ENCODE measurements at places on chromosomes 11 and 22.

DNA sequence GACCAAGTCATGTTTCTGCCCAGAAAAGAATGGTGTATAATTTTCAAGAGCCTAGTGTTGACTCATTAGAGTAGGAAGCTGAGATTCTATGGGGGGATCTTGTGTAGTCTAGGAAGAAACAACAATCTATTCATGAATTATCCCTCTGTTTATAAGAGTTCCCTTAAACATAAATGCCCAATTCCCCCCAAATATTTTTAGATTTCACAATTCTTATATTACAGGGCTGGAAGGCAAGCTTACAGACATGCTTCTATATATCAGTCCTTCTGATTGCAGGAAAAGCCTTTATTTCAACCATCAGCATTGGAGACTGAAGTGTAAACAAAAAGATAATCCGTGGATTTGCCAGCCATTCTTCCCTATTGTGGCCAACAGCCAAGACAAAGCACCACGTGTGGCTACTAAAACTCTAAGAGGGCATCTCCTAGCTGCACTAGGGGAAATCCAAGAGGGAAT, 71.4 kb downstream of the NAT10 start:
- no peak for DNase-seq

- peak; percentile 35 for DNase-seq
Measured at GRCh38 chr22:41762980-41763779, 37.3 kb upstream of the CCDC134 start.

GRCh38 chr11:68469642-68470041, 9.1 kb downstream of the PPP6R3 start:
- DNase-seq = no peak

DNA sequence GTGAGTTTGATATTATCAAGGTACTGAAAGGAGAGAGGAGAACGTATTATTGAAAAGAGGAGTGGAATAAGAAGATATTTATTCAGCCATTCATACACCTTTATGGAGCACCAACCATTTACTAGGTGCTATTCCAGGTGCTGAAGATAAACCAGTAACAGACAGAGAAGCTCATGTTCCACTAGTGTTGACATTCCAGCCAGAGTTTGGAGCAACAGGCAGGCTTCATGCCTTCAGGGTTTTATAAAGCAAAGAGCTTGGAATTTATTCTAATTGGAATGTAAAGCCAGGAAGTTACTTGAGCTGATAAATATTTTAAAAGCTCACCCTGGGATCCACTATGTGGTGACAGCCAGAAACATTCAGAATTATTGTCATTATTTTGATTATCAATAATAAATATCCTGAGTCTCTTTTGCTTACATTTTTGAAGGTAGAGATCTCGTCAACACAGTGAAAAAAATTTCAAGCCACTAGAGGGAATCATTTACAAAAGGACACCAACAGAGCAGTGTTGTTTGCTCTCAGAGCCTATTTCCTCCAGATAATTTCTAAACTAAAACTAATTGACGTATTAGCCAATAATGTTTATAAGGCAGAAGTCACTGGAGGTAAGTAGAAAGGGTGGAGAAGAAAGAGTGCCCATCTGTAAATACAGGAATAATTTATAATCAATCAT, 172.0 kb downstream of the KCNA4 start:
- no peak for DNase-seq

DNA sequence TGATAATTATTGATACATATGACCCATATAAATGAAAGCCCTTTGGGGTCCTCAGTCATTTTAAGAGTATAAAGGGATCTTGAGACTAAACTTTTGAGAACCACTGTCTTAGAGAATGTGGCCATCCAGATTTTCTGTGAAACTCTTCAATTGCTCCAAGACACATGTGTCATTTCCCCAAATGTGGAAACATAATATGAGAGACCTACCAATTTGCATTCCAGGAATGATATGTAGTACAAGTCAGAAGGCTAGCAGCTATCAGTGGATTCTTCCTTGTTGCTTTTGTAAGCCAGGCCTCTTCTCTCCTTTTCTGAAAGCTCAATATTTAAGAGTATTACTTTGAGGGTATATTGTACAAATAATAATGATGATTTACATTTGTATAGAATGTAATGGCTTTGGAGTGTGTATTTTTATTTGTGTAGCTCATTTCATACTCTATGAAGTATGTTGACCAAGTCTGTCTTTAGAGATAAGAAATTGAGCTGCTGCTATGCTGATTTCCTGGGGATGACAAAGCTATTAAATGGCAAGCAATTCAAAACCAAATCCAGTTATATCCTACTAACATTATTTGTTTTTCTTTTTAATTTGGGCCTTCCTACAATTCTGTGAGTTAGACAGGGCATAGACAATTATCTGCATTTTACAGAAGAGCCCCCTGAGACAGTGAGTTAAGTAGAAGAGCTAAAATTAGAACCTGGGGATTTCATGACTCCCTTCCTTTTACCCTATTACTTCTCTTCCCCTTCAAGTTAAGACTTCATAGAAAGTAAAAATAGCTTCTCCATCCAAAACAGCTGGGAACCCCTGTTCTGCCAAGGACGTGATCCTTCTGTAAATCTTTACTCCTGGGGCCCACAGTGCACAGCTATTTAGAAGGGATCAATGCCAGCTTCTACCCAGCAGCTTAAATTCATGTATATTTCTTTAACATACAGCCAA, 131.9 kb downstream of the WNT11 start:
- DNase-seq = no peak

DNA sequence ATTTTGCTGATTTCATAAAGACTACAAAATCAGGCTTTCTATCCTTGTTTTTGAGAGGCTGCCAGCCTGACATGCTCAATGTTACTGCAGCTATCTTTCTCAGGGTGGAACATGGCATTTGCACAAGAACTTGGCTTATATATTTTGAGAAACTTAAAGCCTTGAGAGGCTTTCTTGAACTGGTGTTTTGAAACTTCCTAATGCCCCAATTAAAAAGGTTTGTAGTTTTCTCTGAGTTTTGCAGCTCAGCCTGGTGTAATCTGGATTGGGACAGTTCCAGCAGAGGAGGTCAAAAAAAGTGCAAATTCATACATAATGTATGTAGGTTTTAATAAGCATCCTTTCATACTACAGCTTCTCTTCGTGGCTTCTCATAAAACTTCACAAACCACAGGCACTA, 223.4 kb downstream of the FAM76B start:
- DNase-seq = no peak

Measured in MV-4-11 (cell line).